ENCODE measurements at places on chromosomes 1 and 21. TPM values are rescaled to one million over a fixed set of nuclear protein-coding genes. Genes with fewer than 3 reads are reported as not detected.

DNA sequence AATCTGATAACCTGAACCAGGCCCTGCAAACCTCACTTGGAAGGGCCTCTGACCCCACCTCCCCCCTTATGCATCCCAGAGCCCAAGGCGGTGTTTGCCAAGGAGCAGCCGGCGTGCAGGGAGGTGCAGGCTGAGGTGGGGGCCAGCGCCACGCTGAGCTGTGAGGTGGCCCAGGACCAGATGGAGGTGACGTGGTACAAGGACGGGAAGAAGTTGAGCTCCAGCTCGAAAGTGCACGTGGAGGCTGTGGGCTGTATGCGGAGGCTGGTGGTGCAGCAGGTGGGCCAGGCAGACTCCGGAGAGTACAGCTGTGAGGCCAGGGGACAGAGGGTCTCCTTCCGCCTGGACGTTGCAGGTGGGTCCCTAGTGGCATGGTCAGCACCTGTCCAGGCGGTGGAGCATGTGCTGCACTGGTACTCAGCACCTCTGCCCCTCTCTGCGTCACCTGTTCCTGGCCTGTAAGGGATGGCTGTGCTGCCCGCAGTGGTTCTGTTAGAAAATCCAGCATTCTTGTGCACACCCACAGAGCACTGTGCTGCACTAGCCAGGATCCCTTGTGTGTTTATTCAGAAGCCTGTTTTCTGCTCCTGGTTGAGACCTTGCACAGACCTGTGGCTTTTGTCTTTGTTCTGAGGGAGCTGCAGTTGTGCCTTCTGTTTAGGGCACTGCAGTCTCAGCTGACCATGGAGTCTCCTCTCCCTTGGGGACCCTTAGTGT lies 11.6 kb downstream of the OBSCN start:
- H3K4me1 ChIP-seq = no peaks in the 10 kb centered on the region
- no peak overlapping the region for H3K4me3 ChIP-seq
- no peak overlapping the region for H3K27ac ChIP-seq
- DNase-seq = no peak
- no peaks in the 10 kb centered on the region for H3K36me3 ChIP-seq
- no peaks in the 10 kb centered on the region for H3K27me3 ChIP-seq

GRCh38 chr1:38210021-38210894 lies 163.7 kb upstream of the POU3F1 start:
- DNase-seq = no peak
- H3K27ac ChIP-seq = no peak overlapping the region
- H3K27me3 ChIP-seq = peaks cover under 1% of the 10 kb centered on the region
- no peaks in the 10 kb centered on the region for H3K4me1 ChIP-seq

GRCh38 chr1:15510611-15511405 lies 13.2 kb downstream of the CASP9 start:
- H3K27ac ChIP-seq = no peak overlapping the region
- DNase-seq = no peak
- no peaks in the 10 kb centered on the region for H3K36me3 ChIP-seq
- H3K4me3 ChIP-seq = no peak overlapping the region

DNA sequence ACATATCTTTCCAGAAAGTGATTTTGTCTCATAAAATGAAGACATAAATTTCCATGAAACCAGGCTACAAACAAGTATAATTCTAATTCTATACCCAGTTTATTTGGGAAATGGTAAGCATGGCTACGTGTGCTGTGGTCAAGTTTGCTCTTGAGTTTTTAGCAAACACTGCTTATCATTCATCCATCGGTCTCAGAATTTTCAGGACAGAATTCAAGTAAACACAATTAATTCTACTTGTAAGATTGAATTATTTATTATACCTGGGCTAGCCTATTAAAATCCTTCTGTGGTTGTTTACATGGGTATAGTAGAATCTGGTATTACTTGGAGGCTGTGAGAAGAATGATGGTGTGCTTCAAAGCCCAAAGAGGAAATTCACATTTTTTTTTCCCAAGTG lies 68.3 kb downstream of the CHIA start:
- H3K27me3 ChIP-seq = no peaks in the 10 kb centered on the region
- no peak for DNase-seq
- H3K36me3 ChIP-seq = no peaks in the 10 kb centered on the region
- no peaks in the 10 kb centered on the region for H3K4me1 ChIP-seq
- H3K27ac ChIP-seq = no peak overlapping the region

DNA sequence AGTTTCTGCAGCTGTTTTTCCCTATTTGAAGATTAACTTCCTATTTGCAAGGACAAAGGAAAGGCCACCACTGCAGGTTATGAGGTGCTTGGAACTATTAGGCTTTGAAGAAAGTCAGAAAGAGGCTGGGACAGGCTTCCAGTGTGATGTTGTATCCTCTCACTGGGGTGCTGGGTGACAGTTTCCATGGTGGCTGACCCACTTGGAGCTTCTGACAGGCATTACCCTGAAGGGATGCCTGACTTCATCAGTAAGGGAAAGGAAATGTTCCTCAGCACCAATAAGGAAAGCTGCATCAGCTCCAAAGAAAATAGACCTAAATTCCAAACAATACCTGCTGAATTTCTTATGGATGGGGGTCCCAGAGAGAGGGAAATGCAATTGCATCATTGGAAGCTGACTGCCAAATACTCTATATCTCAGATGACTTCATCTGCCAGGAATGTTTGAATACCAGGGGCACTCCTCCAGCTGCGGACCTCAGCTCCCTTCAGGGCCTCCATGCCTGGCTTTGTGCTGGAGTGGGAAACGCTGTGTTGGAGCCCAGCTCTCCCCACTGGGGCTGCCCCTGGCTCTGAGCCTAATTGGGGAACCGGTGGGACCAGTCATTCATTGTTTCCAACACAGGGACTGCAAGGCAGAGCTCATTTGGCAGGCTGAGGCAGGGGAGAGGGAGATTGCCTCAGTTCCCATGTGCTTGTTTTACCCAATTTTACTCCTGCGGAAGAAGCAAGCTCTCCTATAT lies 76.6 kb downstream of the RGL1 start:
- H3K27me3 ChIP-seq = no peaks in the 10 kb centered on the region
- H3K36me3 ChIP-seq = peaks cover 2% of the 10 kb centered on the region
- H3K27ac ChIP-seq = peak overlapping the region; percentile 30
- peak; percentile 85 for DNase-seq

GRCh38 chr1:175208773-175209492 lies 16.4 kb upstream of the KIAA0040 start:
- H3K27ac ChIP-seq = no peak overlapping the region
- H3K36me3 ChIP-seq = no peaks in the 10 kb centered on the region
- H3K4me3 ChIP-seq = no peak overlapping the region
- H3K4me1 ChIP-seq = no peaks in the 10 kb centered on the region
- H3K27me3 ChIP-seq = no peaks in the 10 kb centered on the region
- DNase-seq = no peak

DNA sequence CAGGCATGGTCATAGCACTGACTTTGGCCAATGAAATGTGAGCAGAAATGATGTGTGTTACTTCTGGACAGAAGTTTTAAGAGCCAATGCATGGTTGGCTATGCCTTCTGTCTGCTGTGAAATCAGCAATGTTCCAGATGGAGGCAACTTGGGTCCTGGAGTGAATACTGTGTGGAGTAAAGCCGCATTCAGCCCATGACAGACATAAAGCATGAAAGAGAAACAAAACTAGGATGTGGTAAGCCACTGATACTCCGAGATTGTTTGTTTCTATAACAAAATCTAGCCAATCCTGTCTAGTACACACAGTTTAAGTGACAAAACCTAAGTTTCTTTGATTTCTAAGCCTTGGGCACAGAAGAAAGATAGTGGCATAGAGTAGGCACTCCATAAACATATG lies 47.1 kb upstream of the ARHGAP29 start:
- no peak overlapping the region for H3K27ac ChIP-seq
- H3K4me3 ChIP-seq = no peak overlapping the region
- DNase-seq = no peak
- peaks cover 24% of the 10 kb centered on the region for H3K4me1 ChIP-seq
- H3K36me3 ChIP-seq = no peaks in the 10 kb centered on the region

DNA sequence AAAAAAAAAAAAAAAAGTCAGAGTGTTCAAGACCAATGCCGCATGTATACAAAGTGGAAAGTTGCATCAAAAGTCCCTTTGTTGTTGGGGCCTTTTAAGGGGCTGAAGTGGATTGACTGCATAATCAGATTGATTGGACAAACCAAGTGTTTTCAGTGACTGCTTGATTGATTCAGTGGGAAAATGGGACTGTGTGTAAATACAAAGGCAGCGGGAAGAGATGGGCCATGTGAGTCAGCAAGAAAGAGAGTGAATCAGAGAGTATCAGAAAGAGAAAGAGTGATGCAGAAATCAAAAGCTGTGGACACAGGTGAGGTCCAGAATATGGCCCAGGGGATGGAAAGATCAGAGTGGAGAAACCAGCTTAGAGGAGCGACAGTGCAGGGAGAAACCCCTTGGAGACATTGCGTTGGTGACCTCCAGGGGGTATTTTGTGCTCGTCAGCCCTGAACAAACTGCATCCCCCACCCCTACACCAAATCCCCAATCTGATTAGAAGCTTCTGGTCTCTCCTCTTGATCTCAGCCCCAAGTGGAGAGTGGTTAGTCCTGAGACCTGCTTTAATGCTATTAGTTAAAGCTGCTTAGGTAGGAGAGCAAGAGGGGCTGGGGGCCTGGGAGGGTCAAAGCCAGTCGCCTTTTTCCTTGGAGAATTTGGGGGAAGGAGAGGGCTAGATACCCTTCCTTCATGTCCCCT lies 5.1 kb upstream of the ETV3L start:
- no peaks in the 10 kb centered on the region for H3K36me3 ChIP-seq
- peaks cover 29% of the 10 kb centered on the region for H3K4me1 ChIP-seq

DNA sequence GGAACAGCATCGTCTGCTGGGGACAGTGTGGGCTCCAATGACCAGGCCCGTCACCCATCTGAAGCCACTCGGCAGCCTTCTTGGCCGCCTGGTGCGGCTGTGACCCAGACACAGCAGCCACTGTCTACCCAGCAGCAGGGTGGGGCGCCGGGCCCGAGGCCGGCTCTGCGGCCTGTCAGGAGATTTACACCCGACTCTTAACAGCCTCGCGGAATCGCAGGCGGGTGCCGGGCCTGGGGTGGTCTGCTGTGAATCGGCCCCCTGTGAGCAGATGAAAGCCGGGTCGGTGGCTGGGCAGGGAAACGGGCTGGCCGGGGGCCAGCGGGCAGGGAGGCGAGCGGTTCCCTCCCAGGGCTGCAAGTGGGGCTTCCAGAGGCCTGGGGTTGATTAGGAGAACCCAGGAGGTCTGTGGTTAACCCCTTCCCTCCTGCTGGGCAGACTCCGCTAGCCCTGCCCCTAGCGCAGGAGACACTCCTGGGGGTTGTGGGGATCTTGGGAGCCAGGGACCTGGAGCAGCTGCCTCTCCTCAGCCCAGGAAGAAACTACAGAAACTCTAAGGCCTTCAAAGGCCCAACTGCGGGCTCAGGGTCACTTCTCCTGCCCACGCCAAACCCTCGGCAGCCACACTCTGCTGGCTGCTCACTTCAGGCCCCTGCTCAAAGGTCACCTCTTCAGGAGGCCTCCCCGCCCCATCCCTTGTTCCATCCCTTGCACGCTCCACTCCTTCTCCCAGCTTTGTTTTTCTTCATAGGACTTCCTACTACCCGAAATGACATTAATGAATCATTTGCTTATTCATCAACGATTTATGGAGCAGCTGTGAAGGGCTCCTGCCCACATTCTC lies 15.6 kb downstream of the RUNX3 start:
- DNase-seq = peak; percentile 70
- H3K4me1 ChIP-seq = peaks cover 19% of the 10 kb centered on the region

GRCh38 chr1:118979754-118980575 lies 8.2 kb downstream of the TBX15 start:
- peaks cover 93% of the 10 kb centered on the region for H3K27me3 ChIP-seq
- no peak for DNase-seq
- peaks cover 8% of the 10 kb centered on the region for H3K4me1 ChIP-seq
- H3K4me3 ChIP-seq = peak overlapping the region; percentile 45
- peak overlapping the region; percentile 24 for H3K27ac ChIP-seq
- H3K36me3 ChIP-seq = no peaks in the 10 kb centered on the region

- no peaks in the 10 kb centered on the region for H3K4me1 ChIP-seq
- peaks cover 15% of the 10 kb centered on the region for H3K27me3 ChIP-seq
- H3K4me3 ChIP-seq = no peak overlapping the region
- H3K36me3 ChIP-seq = no peaks in the 10 kb centered on the region
Measured at GRCh38 chr1:21385022-21385421, 54.9 kb upstream of the NBPF3 start.

DNA sequence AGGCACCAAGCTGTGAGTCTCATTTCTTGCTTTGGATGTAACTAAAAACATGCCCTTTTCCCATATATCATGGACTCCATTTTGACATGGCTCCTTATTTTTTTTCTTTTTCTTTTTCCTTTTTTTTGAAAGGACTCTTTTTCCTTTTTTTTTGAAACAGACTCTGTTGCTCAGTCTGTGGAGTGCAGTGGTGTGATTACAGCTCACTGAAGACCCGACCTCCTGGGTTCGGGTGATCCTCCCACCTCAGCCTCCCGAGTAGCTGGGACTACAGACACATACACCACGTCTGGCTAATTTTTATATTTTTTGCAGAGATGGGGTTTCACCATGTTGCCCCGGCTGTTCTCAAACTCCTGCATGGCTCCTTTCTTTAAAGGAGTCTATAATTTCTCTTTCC lies 10.4 kb upstream of the SYCP1 start:
- H3K4me1 ChIP-seq = no peaks in the 10 kb centered on the region
- DNase-seq = no peak
- H3K36me3 ChIP-seq = no peaks in the 10 kb centered on the region
- H3K4me3 ChIP-seq = no peak overlapping the region
- H3K27ac ChIP-seq = no peak overlapping the region

DNA sequence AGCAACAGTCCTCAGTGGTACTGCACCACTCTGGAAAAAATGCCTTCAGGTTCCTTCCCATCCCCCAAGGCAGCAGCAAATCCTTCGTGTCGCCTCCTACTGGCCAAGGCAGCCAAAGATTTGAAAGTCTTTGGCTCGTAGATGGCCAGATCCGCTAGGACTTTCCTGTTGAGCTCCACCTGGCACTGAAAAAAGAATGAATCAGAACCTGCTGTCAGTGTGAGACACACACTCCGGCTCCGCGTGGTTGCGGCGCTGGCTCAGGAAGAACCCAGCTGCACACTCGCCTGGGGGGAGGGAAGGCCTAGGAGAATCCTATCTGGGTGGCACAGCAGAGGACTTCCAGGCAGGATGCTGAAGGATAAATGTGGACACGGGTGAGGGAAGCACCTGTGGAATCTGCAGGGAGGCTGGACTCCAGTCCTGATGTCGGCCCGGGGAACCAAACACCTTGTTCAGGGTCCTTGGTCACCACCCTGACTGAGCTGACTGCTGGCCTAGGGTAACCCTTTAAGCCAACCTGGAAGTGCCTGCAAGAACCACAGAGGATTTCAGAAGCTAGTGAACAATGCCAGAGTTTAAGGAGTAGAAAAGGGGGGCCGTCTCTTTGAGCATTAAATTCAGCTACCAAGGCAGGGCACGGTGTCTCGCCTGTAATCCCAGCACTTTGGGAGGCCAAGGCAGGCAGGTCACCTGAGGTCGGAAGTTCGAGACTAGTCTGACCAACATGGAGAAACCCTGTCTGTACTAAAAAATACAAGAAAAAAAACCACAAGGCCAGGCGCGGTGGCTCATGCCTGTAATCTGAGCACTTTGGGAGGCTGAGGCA lies 3.2 kb upstream of the CCNL2 start:
- no peak overlapping the region for H3K4me3 ChIP-seq
- peaks cover 28% of the 10 kb centered on the region for H3K36me3 ChIP-seq
- H3K27ac ChIP-seq = peak overlapping the region; percentile 3
- H3K27me3 ChIP-seq = no peaks in the 10 kb centered on the region
- DNase-seq = peak; percentile 60

- peaks cover 75% of the 10 kb centered on the region for H3K27me3 ChIP-seq
- H3K4me3 ChIP-seq = no peak overlapping the region
- H3K4me1 ChIP-seq = peaks cover 18% of the 10 kb centered on the region
- DNase-seq = no peak
Measured at GRCh38 chr1:47435506-47436303, 2.1 kb upstream of the FOXD2 start.

Gene CAMSAP2
- 45.6 TPM for total RNA-seq

Gene LCE1D
- total RNA-seq = not detected

Gene TAF12
- total RNA-seq = 26.8 TPM

Gene KCNA3
- total RNA-seq = 0.09 TPM
